ENCODE measurements at places on chromosomes 4 and X. TPM values are rescaled to one million over a fixed set of nuclear protein-coding genes. Genes with fewer than 3 reads are reported as not detected.

SERPINA7 gene
- not detected for total RNA-seq

GPR143 gene
- total RNA-seq = not detected

GAGE12F gene
- not detected for total RNA-seq

GNL3L gene
- total RNA-seq = 46.3 TPM

POLN gene
- 1.9 TPM for total RNA-seq

MGST2 gene
- total RNA-seq = 12.2 TPM

PPEF1 gene
- not detected for total RNA-seq

HPGDS gene
- total RNA-seq = not detected

- no peak for DNase-seq
Observed at GRCh38 chr4:118798658-118799057, 37.3 kb downstream of the SEC24D start.

- DNase-seq = no peak
Observed at GRCh38 chr4:164056426-164057142, 562.1 kb downstream of the TMA16 start.

- DNase-seq = no peak
Observed at GRCh38 chr4:107468812-107469211, 251.2 kb downstream of the PAPSS1 start.

DNA sequence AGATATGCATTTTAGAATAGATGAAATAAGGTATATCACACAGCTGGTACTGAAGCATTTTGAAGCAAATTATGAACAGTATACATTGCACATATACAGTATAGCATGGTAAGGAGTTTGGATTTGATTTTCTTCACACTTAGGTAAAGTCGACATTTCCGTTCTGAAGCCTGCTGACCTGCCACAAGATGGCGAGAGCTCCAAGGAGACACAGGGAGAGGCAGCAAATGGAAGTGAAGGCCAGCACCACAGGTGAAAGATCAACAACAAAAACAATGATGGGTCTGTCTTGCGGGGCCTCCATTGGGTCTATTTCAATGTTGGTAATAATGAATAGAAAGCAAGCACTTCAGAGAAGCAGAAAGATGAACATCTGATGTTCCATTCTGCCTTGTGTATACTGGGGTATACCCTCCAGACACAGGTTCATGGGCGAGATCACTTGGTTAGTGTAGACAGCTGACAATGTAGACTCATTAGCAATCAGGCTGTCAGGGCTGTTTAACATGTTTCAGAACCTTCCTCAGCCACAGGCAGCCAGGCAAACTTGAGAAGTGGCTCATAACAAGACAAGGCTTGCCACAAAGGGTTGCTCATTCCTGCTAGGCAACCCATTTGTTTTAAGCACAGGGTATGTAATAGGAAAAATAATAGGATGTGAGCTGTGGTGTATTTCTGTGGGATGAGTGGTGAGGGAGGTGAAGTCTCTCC lies 21.4 kb upstream of the NOX1 start:
- DNase-seq = peak; percentile 36

DNA sequence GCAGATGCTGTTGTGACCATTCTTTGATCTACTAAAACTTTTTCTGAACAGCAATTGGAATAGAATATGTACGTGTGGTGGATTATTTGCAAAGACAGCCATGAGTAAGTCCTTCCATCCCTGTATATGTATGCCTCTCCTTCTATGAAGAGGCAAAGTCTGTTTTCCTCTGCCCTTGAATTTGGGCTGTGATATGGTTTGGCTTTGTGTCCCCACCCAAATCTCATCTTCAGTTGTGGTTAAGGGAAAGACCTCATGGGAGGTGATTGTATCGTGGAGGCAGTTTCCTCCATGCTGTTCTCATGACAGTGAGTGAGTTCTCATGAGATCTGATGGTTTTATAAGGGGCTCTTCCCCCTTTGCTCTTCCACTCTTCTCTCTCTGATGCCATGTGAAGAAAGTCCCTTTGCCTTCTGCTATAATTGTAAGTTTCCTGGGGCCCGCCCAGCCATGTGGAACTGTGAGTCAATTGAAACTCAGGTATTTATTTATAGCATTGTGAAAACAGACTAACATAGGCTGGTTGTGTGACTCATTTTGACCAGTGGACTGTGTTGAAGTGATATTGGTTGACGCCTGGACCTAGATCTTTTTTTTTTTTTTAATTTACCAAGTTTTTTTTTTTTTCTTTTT lies 108.3 kb upstream of the CAMK2D start:
- DNase-seq = peak; percentile 55

DNA sequence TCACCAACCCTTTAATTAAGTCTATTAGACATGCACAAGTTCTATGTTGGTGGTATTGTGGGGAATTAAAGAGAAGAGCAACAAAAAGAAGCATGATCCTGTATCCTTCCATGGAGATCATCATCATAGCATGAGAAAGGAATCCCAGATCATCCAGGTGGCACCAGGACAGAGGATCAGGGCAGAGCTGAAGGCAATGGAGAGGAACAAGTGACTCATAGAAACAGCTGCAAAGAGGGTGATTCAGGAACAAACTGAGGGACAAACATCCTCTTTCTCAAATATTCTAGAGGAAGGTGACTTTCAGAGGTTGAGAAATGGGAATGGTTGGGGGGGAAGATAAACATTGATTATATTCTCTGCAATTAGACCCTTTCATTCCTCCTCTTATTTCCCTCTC lies 105.5 kb upstream of the OTUD4 start:
- DNase-seq = peak; percentile 10

DNA sequence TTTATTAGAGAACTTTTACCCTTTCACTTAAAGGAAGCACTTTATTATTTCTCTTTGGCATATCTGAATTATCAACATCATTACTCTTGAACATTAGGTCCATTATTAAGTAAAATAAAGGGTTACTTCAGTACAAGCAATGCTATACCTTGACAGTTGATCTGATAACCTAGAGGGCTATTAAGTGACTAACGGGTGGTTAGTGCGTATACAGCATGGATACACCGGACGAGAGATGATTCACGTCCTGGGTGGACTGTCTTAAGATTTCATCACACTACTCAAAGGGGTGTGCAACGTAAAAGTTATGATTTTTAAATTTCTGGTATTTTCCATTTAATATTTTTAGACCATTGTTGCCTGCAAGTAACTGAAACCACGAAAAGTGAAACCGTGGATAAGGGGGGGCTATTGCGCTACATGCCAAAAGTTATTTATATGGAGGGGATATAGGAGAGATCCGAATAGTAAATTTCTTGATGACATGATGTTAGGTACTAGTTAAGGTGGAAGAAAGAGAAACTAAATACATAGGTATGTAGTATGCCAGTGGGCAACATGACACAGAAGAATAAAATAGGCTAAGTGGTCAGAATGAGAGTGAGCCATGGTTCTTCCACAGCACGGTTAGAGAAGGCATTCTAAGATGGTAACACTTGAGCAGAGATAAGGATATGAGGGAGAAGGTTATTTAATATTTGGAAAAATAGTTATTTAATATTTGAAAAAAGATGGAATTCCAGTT lies 230.8 kb upstream of the ANKRD50 start:
- DNase-seq = peak; percentile 86

- DNase-seq = peak; percentile 0
Observed at GRCh38 chrX:63186137-63186536, 165.0 kb downstream of the SPIN4 start.

- peak; percentile 60 for DNase-seq
Observed at GRCh38 chr4:176277162-176277904, 8.3 kb upstream of the ASB5 start.

All from HFFc6 (cell line).